ENCODE measurements at places on chromosomes 12 and 14. TPM values are rescaled to one million over a fixed set of nuclear protein-coding genes. Genes with fewer than 3 reads are reported as not detected.

TMPRSS12 gene
- 0.25 TPM for polyA plus RNA-seq

GRCh38 chr14:24279301-24280186 is 8.1 kb upstream of the RABGGTA start:
- no peak for DNase-seq

GRCh38 chr12:14986449-14986848 is 13.6 kb downstream of the PDE6H start:
- DNase-seq, result no peak

DNA sequence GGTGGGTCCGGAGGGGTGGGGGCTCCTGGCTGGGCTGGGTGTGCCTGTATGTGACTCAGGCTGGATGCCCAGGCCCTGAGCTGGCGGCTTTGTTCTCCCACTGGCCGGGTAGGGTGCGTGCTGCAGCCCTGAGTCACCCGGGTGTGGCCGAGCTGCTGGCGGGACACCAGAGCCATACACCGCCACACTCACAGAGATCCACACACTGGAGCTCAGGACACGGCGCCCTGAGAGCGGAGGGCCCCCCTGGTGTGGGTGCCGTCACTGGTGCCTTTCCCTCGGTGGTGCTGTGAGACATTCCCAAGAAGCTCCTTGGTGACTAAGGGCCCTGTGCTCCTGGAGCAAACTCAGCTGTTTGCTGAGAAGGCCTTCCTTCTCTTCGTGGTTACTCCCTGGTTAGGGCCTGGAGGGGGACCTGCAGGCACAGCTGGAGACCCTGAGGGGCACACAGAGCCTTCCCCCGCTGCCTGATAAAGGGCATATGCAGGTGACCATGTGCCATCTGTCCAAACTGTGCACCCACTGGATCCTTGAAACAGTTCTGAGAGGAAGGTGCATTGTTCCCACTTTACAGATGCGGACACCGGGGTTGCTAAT is 44.3 kb downstream of the KRT80 start:
- no peak for DNase-seq

GPD1 gene
- 70.6 TPM for polyA plus RNA-seq

GRCh38 chr12:48795550-48796455 is 6.9 kb upstream of the ADCY6 start:
- peak; percentile 82 for DNase-seq

GRCh38 chr12:83067981-83068380 is 381.3 kb downstream of the TMTC2 start:
- no peak for DNase-seq

JPH4 gene
- polyA plus RNA-seq, result 9.1 TPM

CCDC196 gene
- polyA plus RNA-seq, result 0.21 TPM

FGD4 gene
- polyA plus RNA-seq, result 21.2 TPM

DNA sequence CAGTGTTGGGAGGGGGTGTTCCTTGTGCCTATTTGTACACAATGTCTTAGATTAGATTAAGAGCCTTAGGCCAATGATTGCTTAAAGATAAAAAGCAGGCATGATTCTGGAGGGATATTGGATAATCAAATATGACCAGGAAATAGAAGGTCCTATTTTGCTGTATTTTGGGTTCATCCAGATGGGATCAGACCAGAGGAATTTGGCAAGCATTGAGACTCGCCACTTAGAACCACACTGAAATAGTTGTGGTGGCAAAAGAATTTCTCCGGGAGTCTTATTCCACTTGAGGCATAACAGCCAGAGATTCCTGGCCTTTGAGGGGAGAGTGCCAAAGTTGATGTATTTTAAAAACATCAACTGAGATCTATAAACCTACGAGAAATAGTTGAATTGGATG is 327.2 kb downstream of the RAD51B start:
- no peak for DNase-seq

DNA sequence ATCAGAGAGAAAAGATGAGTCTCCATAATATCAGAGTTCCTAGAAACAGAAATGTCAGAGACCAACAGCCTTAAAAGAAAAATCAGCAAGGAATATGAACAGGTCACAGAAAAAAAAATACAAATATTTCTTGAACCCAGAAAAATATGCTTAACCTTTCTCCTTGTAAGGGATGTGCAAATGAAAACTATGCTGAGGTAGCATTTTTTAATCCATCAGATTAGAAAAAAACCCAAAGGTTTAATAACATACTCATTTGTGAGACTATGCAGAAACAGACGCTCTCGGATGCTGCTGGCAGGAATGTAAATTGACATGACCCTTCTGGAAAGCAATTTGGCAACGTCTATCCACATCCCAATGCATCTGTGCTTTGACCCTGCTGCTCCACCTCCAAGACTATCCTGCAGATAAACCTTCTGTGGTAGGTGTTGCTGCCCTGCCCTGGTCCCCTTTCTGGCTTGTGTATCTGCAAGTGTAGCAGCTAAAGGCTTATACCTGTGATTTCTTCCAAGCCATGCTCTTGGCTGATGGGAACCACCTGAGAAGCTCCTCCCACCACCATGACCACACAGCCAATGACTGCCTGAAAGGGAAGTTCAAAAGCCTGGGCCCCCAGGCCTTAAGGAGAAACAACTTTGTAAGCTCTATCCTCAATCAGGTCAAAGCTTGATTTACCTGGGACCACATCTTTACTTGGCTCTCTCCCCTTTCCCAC is 49.4 kb downstream of the LTBP2 start:
- DNase-seq, result no peak

RPS6KL1 gene
- polyA plus RNA-seq, result 0.71 TPM

DNA sequence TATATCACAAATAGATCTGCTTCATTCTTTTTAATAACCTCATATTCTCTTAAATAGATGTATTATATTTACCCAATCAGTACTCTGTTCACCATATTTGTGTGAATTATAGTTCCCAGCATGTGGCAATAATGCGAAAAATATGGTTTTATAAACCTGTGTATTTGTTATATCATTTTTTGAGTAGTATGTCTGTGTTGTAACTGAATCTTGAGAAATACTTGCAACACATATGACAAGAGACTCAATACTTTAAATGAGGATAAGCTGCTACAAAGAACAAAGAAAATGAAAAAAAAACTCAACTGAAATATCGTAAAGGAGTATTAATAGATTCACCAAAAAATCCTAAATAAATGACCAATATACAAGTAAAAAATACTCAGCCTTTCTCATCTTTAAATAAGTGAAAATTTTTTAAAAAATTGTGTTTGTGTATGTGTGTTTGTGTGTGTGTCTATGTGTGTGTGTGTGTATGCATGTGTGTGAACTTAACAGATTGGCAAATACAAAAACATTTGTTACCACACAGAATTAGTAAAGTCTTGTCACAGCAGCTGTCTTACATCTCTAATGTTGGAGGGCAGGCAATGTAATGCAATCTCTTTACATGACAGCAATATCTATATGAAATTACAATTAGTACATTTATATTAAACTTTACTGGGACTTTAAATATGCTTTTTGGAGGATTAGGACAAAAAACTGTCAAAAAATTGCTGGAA is 441.9 kb upstream of the MGAT4C start:
- no peak for DNase-seq

GRCh38 chr14:23366426-23366921 is 1.5 kb upstream of the EFS start:
- no peak for DNase-seq

C12orf50 gene
- polyA plus RNA-seq, result 0.82 TPM

- no peak for DNase-seq
Measured at GRCh38 chr12:68903511-68903910, 29.5 kb downstream of the CPM start.

DNA sequence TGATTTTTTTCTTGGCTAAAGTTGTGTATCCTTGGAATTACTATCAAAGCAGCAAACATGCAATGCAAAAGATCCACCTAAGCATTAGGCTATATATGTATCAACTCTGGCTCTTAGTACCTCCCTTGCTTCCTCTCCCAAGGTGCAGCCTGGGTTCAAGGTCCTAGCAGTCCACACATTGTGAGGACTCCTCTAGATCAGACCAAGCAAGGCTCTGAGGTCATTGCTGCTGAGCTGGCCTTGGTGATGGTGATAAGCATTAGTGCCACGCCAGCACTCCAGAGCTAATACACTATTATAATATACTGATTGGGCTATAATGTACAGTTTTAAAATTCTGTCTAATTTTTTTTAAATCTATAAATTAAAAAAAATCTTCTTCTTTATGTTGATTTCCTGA is 196.9 kb upstream of the BTG1 start:
- DNase-seq, result no peak

DLGAP5 gene
- 25.3 TPM for polyA plus RNA-seq

DNA sequence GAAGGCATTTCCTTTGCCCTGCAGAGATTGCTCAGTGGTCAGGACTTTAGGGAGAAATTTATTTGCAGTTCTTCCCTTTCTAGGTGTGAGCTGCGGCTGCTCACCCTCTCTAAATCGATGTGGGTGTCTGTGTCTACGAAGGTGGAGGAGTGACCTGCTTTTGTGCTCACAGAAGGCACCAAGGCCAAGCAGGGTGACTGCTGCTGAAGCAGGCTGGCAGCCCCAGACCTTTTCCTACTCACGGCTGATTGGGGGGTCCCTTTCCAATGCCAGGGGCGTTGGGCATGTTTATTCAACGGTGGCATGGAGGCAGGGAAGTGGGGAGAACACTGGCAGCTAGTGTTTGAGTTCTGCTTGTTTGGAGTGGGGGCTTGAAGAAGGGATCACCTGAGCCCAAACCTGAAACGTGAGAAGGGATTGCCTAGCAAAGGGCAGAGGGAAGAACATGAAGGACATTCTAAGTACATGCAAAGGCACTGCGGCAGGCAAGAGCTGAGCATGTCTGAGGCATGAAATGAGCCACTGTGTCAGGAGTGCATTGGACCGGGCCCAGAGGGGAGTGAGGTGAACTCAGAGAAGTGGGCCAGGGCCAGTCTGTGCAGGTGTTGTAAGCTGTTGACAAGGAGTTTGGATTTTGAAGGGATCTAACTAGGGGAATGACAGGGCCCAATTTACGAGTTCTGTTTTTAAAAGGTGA is 56.3 kb downstream of the CACNA1C start:
- no peak for DNase-seq

DNA sequence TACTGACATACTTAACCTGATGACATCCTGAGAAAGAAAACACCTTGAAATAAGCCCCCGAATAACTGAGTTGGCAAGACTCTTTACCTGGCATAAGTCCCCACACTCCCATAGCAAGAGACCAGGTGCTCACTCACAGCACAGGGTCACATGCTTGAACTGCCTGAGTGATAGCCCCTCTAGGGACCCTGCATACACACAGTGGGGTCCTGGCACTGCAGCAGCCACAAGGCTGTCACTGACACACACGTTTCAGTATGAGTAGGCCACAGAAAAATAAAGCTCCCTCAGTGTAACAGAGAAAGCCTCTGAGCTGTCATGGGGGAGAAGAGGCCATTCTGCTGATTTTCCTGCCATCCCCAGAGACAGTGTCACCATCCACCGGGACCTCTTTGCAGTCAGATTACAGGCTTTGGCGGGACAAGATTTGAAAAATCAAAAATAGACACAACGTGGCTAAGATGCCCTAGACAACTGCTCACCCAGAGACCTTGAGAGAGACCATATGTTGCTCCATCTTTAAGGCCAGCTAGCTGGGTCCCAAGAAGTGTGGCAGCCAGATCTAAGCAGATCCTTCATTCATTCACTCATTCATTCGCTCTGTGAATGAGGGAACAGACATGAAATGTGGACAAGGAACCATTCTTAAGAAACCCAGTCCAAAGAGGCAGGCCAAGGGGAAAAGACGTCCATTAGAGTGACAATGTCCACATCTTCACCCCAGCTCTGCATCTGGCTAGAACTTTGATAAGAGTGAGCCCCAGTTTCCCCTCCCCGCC is 1.6 kb downstream of the SCARB1 start:
- no peak for DNase-seq

GRCh38 chr14:67622675-67623074 is 3.0 kb downstream of the ARG2 start:
- DNase-seq, result peak; percentile 60

DNA sequence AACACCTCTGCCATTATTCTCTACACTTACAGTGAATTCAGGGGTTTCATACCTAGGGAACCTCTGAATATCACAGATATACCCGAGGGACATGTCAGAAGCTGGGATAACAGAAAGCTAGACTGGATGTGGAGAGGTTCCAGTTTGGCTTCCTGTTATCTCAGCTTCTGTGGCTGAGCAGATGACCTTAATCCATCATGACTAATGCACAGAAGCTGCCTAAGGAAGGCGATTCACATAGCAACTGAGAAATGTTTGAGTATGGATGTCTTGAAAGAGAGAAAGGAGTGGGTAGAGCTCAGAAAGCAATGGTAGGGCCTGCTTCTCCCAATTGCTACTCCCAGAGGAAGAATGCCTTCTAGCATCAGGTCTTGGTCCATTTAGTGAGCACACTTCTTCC is 187.6 kb downstream of the RMST start:
- DNase-seq, result no peak

DNA sequence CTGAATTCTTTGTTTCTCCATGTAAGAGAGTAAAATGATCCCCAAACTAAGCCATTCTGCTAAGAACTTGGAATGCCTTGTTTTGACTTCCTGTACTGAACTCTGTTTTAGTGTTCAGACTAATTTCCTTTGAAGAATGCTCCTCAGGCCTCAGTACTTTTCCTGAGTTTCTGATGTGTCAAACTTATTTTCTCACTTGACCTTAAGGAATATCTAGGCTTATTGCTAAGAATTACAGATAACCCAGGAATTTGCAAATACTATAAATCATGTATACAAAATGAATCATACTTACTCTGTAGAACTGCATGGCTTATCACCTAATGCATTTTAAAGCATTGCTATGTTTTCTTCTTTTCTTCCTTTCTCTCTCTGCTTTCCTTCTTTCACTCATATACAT is 93.1 kb upstream of the PKP2 start:
- DNase-seq, result no peak

DNA sequence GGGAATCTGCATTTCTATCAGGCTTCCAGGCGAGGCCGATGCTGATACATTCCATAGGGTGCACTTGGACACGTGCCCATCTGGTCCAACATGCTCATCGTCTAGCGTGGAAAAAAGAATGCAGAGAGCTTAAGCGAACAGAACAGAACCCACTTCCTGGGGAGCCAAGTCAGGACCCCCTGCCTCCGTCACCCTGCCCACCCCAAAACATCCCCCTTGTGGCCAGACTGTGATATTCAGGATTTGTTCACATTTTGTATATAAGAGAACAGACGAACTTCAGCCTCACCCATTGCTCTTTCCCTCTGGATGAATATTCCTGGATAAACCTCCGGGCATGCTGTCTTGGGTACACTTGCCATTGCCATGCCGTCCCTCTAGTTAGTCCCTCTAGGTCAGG is 4.3 kb upstream of the PIWIL1 start:
- DNase-seq, result no peak

DNA sequence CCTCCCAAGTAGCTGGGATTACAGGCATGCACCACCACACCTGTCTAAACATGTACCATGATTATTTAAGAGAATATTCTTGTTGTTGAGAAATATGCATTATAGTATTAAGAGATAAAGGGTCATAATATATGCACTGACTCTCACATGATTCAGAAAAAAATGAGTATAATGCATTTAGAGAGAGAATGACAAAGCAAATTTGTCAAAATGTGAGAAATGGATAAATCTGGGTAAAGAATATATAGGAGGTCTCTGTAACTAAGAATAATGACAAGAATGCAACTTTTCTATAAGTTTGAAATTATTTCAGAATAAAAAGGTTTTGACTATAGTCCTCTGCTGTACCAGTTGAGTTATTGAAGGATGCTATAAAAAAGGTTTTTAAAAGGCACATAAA is 28.1 kb upstream of the ZNF740 start:
- no peak for DNase-seq

All from renal pelvis (tissue), 12 donors.